Activated T-helper 1 cell treated with anti-CD3 and anti-CD28 coated beads, Interleukin-2, amount 50 U/mL, for 16 hours (primary cell): ENCODE measurements at places on chromosomes 1 and 21.

GRCh38 chr1:150927624-150928023 is 1.5 kb downstream of the SETDB1 start:
- DNase-seq: no peak

- no peak for DNase-seq
These were observed 237.2 kb downstream of the TOMM20 start for GRCh38 chr1:234891427-234891826.

- no peak for DNase-seq
These were observed 165.8 kb downstream of the AK5 start for GRCh38 chr1:77447669-77448068.

DNA sequence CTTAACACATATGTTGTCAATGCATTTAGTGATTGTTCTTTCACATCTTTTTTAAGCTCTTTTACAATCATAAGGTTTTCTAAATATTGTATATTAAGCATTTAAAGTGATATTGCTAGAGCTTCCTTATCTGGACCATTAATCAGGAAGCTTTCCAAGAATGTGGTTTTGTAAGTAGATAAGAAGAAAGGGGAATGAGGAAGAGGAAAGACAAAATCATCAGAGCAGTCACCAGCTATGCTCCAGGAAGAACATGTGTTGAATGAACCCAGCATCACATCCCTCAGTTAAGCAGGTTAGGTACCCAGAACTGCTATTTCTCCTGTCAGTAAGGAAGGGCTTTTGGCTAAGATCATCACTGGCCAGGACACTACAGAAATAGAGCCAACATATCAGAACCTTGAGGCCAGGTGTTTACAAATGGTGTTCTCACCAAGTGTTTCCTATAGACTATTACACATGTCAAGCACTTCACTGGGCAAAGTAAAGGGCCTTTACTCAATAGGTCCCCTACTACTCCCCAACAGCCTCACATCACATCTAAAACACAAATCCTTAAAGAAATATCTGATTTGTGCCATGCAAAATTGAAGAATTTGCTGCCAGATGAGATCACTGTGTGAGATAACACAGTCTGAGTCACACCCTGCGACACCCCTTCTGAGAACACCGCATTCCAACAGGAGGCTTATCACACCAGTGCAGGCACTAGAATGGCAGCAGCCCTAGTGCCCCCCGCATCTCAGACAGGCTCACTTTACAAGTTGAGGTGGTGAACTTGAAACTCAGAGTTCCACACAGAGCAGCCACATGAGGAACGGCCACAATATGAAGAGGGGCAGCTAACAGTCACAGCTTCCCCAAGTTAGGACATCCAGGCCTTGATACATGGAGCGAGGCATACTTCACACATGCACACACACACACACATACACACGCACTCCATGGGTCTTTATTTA is 1.8 kb upstream of the SPRR2A start:
- no peak for DNase-seq

DNA sequence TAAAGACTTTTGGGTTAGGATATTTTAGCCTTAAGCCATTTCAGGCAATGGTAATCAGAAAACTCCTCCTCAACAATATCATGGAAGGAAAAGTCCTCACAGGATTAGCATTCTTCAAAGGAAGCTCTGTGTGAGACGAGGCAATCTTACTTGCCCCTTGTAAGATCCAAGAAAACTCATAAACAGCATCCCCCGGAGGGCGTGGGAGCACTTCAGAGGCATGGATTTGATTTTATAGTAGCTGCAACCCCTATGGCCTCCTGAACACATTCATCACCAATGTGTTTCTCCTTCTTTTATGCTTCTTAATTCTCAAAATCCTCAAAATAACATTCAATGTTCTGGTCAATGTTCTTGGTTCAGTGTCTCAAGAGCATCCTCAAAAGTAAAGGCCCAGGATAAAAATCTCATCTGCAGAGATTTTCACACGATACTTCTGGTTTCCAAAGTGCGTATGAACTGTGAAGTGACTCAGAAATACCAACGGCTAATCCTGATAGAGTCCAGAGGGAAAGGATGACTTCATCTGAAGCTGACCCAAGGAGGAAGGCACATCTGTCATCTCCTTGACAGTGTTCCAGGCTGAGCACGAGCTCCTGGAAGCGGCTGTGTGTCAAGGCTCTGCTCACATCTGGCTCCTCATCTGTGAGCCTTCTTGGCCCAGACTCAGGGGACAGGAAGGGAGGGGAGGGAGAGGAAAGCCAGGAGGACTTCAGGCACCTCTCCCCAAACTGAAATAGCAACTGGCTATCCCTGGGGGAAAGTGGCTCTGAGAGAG is 49.3 kb upstream of the PSEN2 start:
- DNase-seq: no peak

DNA sequence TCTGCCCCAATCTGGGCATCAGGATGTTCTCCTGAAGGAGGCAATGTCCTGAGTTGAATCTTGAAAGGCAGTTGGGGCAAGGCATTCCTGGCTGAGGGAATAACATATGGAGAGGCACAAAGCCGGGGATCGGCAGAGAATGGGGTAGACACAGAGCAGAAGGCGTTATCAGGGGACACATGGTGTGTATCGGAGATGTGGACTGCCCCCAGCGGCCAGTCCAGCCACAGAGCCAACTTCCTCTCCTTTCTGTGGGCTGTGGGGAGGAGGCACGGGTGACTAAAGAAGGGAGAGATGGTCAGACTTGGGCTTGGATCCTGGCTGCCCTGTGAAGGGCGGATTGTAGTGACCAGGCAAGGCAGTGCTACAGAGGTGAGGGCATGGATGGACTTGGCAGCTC is 32.1 kb downstream of the FOXD2 start:
- DNase-seq: no peak

DNA sequence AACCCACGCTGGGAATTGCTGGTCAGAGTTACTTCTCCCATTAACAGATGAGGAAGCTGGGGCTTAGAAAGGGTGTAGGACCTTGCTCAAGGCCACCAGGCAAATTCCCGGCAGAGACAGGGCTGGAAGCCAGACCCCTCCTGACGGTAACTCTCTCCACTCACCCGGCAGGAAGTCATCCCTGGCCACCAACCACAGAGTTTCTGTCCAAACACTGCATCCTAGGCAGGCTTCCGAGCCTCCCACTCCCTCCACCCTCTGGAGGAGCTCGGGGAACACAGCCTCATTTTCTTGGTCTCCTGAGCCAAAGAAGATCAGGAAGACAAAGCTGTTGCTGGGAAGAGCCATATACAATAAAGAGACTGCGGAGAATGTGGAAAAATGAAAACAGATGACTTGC is 25.0 kb upstream of the ZNF436 start:
- no peak for DNase-seq

- DNase-seq: no peak
These were observed 2.6 kb downstream of the TUFT1 start for GRCh38 chr1:151542710-151543129.

- no peak for DNase-seq
These were observed 30.3 kb upstream of the CBR3 start for GRCh38 chr21:36104317-36105300.

- no peak for DNase-seq
These were observed 10.3 kb downstream of the AGO1 start for GRCh38 chr1:35893051-35893879.

- DNase-seq: no peak
These were observed 39.0 kb upstream of the SYNC start for GRCh38 chr1:32741413-32742198.

DNA sequence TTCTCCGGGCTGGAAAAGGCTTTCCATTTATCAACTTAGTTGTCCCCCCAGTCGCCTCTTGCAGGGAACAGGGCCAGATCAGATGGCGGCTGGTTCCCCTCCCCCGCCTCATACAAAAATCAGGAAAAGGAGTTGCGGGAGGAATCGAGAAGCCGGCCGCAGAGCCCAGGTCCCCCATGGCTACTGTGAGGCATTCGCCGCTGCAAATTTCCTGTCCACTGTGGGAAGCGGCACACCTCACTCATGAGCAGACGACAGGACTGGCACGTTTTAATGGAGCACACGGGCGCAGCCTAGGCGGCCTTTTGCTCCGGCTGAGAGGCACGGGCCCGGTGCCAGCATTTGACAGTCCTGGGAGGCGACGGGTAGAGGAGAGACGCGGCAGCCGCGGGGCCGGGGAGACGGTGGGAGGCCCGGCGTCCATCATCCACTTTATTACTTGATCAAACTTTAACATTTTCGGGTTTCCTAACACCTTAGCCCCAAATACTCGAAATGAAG is 1.1 kb downstream of the GNG4 start:
- DNase-seq: no peak

DNA sequence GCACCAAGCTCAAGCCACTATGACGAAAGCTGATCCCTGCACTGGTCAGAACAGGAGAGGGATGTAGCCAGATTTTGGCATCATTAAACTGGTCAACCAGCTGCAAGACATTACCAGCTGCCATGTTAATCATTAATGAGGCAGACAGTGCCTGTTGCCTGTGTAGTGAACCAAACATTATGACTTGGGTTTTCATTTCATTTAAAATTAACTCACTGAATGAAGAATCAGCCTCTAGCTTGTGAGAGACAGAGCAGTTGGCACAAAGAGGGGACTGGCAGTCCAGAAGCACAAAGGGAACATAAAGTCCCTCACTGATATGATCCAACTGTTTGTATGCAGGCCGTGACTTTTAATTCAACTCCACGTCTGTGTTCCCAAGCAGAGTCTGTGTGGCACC is 318.9 kb downstream of the SEC16B start:
- DNase-seq: no peak

DNA sequence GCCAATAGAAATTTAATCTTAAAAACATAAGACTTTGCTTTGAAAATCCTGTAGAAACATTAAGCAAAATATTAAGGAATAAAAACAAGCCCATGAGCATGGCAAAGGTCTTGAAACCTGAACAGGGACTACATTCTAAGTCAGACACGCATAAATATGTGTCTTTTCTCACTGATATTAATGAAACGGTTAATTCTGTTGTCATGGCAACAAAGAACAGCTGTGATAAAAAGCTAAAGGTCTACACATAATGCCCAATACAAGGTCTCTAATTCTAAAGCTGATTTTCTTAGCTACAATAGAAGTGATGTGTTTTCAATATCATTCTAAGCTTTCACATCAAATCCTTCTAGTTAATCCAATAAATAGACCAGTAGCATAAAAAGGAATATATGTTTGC is 331.7 kb downstream of the PTBP2 start:
- no peak for DNase-seq

- DNase-seq: no peak
These were observed 30.6 kb upstream of the BMP8B start for GRCh38 chr1:39819091-39819812.

DNA sequence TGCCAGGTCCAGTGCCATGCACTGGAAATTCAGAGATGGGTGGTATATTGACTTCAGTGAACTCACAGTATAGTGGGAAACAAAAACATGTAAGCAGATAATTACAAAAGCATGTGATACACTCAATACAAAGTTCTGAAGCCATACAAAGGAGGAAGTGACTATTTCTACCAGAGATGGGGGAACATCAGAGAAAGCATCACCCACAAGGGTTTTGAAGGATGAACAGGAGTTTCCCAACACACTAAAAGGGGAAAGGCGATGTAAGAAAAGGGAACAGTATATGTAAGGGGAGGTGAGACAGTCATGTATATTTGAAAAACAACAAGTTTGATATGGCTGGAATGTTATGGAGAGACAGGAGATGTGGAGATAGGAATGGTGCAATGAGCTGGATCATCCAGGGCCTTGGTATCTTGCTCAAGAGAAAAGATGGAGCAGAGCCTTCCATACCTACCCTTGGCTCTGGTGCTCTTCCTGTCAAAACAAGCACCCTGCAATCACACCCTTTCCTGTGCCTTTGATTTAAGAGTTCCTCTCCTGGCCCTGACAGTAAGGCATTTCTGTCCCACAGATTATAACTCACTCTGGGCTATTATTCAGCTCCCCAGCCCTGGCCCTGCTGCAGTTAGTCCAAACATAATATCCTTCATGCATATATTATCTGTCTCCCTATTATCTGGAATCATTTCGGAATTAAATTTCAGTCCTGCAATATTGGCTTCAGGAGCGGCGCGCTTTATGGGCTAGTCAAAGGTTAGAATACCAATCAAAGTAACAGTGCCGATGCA is 60.5 kb downstream of the DMAP1 start:
- no peak for DNase-seq

DNA sequence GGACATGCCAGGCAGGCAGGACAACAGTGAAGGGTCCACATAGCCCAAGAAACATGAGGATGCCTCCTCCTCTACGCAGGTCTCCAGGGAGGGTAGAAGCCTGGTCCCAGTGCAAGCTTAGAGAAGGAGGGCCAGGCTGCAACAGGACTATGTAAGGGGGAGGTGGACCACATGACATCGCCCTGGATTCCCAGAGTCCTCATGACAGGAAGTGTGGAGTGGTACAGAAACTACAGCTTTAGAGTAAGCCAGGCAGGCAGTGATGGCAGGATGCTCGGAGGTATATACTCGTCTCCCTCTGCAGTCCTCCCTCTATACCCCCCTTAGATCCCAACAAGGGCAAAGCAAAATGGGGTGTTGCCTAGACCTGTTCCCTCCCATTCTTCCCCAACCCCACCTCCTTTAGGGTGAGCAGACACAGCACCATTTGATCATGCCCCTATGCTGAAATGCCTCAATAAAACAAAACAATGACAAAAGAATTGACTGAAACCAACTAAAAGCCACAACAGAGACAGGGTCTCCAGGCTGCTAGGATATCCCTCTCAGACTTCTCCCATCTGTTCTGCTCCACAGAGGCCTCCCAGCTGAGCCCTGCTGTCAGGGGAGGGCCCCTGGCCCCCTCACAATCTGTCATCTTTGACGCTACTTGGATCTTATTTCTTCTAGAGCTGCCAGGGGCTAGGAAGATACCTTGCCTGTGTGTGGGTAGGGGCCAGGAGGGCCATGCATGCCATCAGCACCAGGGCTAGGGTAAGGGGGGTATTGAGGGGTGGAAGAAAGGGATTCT is 13.1 kb downstream of the FAM78B start:
- no peak for DNase-seq

DNA sequence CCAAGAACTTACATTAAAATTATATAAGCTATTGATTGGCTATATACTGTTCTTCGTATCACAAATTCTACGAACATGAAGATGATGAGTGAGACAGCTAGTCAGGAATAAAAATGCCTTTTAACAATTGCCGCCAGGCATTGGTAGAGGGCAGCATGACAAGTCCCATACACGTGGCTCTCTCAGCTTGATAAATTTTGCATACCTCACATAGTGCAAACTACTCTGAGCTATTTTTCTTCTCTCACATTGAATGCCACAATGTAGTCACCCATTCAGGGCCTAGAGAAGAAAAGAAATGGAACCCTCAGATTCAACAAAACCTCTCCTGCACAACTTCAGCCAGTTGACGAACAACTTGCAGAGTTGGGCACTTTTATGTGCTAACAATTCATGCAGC is 27.0 kb upstream of the FMO2 start:
- DNase-seq: no peak

GRCh38 chr1:175520186-175520585 is 223.2 kb downstream of the TNR start:
- no peak for DNase-seq
